Brain pericyte (primary cell): ENCODE measurements at places on chromosomes 4 and X.

DNA sequence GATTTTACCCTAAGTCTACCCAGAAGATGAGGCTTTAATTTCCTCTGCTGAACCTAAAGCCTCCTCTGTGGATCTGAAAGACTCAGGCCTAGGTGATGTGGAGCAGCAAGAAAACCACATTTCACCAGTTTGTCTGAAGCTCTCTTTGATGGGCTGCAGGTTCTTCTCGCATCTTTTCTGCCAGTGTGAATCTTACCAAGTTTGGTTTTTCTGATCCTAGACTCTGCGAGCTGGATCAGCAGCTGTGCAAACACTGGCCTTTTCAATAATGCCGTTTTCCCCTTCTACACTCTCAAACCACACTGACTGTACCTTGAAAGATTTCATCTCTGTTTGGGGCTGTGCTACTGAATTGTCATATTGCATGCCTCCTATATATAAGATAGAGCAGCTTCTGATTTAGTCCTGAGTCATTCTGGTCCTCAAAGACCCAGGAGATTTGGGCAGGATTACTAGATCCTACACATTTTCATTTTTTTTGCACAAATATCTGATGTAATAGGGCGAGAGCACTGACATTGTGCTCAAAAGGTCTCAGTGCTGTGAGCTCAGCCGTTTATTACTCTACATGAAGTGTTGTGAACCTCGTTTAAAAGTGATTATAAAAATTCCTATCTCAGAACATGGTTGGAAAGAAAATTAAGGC is 133.6 kb upstream of the FAM9C start:
- no peak for DNase-seq

GRCh38 chr4:105808030-105808749 is 87.1 kb upstream of the NPNT start:
- no peak for DNase-seq

DNA sequence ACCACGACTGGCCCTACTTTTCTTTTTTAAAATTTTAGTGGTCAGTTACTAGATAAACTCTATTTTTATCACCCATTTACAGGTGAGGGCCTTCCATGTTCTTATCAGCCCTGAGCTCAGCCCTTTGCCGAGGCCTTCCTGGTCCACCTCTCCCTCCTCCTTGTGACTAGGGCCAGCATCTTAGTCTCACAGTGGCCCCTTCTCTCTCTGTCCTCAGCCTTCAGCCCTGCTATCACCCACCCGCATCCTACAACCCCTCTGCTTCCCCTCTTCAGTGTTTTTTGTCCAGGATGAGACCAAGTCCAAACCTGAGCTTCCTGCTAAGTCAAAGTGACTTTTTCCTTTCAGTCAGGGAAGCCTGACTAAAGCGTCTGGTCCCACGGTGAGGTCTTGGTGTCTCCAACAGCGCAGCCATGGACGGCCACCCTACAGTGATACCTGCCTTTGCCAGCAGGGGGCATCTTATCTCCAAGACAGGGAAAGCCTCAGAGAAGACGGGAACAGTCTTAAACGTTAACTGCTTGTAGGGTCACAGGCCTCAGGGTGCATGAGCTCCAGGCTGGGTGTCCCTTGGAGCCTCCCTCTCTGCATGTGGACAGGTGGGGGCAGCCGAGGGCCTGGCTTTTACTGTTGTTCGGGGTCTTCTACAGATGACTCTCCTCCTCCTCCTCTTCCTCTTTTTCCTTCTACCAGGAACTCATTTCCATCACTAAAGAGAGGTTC is 11.7 kb upstream of the GAGE10 start:
- no peak for DNase-seq

- DNase-seq: no peak
These were observed 279.7 kb upstream of the ARX start for GRCh38 chrX:25295466-25295865.
